ENCODE measurements at places on chromosomes 5 and 9.

GRCh38 chr9:101119206-101119819, 90.8 kb downstream of the PLPPR1 start:
- DNase-seq: peak; percentile 78

- no peak for DNase-seq
Observed at GRCh38 chr5:69498384-69498783, 5.8 kb downstream of the OCLN start.

GRCh38 chr5:94081088-94081487, 339.7 kb upstream of the POU5F2 start:
- DNase-seq: no peak

- DNase-seq: no peak
Observed at GRCh38 chr5:38448568-38449350, 107.7 kb downstream of the LIFR start.

DNA sequence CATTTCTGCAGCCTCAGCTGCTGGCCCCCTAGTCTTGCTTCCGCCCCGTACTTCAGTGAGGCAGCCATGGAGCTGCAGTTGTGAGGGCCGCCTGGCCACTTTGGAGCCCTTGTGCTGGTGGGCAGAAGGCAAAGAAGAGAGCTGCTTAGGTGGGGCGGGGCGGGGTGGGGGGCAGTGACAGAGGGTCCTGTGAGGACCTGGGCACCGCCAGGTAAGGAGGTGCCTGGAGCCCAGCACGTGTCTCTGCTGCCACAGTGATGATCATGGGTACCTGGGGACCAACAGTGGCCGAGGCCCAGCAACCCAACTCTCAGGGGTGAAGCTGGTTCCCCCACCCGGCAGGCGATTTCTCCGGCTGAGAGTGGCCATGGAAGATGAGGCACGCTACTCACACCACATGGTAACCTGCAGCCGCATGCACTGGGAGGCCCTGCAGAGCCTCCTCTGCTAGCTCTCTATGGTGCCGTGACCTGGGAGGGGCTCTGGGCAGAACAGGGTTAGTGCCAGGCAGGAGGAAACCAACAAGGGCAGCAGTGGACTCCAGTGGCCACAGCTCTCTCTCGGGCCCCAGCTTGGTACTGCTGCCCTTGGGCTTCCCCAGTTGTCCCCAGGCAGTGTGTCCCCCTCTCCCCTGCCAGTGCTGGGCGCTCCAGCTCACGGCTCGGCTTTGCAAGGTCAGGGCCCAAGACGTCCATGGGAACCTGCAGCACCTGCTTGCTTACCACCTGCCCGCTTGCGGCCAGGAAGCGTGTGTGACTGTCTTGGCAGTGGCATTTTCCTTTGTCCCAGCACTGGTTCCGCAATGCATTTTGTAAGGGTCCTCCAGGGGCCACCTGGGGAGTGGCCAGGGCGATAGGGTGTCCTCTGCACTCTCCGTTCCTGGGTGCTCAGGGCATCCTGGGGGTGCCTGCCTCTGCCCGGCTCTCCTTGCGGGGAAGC, 24.0 kb downstream of the NDUFS6 start:
- DNase-seq: no peak

GRCh38 chr9:97930972-97931371, 7.0 kb downstream of the HEMGN start:
- DNase-seq: no peak

DNA sequence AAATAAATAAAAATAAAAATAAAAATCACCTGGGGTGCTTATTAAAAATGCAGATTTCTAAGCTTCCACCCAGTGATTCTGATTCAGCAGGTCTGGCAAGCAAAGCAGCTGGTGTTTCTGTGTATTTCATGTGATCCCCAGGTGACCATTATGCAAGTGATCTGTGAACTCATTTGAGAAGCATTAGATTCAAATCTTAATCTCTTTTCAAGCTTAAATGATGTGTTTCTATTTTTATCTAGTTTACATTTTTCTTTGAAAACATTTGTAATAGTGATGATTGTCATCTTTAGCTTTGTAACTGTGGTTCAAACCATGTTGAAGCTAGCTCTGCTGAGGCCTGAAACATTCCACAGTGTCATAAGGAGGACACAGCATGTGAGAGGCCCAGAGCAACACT, 804.8 kb upstream of the ZNF608 start:
- no peak for DNase-seq

DNA sequence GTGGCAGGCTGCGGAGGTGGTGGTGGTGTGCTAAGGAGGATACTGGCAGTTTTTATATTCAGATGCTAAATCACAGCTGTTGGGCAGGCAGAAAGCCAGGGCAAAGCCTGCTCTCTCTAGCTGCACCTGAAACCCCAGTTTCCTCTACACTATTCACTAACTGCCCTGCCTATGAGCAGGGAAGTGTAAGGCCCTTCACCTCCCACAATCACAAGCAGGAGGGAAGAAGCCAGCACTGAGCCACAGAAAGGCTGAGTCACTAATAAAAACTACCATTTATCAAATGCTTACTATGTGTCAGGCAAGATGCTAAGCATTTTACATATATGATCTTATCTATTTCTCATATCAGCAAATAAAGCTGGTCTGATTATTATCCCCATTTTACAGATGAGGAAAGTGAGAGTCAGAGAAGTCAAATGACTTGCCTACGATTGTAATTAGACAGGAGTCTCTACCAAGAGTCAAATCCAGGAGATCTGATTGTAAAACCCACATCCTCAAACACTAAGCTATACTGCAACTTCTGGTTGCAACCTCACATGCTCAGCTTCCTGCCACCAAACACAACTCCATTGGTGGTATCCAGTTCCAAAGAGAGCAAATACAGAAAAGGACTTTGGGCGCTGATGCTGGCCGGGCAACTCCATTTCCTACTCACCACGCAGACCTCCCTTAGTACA, 17.7 kb upstream of the IL6ST start:
- DNase-seq: no peak

GRCh38 chr5:128870373-128870772, 94.9 kb upstream of the SLC27A6 start:
- DNase-seq: no peak

DNA sequence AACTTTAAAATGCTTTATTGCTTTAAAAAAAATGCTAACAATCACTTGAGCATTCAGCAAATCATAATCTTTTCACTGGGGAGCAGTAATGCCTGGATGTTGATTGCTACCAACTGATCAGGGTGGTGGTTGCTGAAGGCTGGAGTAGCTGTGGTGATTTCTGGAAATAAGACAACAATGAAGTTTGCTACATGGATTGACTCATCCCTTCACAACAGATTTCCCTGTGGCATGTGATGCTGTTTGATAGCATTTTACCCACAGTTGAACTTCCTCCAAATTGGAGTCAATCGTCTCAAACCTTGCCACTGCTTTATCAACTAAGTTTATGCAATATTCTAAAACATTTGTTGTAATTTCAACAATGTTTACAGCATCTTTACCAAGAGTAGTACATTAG, 83.3 kb downstream of the MLLT3 start:
- no peak for DNase-seq

DNA sequence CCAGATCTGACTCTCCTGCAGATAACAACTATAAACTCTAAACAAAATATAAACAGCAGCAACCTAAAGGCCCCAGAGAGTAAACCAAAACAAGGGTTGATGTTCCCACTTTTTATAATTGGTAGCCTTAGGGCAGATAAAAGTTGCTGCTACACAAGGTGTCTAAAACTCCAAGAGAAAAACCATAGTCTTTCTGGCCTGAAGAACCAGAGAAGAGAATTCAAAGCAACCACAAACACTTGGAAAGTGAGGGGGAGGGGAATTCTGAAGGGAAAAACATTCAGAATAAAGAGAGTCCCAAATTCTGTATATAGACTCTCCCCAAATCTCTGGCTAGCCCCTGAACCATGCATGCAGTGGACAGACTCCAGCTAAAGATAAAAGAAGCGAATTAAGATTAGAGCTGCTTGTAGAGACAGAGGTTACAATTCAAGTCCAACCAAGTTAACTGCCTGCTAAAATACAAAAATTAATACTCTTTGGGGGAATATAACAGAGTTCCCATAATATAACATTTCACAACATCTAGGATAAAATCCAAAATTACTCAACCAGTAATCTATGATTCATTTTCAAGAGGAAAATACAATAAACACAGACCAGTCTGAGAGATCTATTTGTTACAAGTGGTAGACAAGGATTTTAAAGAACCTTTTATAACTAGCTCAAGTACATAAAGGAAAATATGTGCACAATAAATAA, 37.5 kb upstream of the RGMB start:
- no peak for DNase-seq

- DNase-seq: no peak
Observed at GRCh38 chr5:91020065-91020800, 362.9 kb downstream of the ARRDC3 start.

GRCh38 chr5:126613941-126614592, 13.3 kb downstream of the PHAX start:
- no peak for DNase-seq

- no peak for DNase-seq
Observed at GRCh38 chr5:10685115-10685521, 75.9 kb downstream of the DAP start.

DNA sequence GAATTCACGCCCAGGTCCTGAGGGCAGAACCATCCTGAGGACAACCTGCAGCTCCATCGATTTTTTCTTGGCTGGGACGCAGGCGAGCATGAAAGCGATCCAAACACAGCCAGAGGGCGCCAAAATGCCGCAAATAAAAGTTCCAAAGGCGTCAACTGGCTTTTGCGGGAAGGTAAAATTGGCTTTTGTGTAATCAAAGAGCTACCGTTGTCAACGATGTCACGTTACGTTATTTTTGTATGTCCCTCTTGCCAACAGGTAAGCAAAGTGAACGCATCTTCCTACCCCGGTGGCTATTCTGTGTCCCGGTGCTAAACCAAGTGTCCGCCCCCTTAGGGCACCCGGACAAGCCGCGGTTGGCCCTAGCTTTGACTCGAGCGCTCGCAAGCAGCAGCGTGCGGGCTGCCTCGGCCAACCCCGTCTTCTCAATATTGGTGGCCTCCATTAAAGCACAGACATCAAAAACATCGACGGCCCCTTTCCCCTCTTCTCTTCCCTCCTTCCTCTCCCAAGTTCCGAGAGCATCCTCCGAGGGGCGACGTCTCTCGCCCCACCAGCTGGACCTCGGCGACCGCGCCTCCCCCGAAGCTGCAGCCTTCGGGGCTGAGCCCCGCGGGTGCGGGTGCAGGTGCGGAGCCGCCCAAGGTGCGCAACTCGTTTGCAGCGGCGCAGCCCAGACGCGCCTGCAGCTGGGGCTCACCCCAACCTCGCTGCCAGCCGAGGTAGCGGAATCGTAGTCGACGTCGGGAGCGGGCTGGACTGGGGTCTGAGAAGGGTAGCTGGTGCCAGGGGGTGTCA, 1.1 kb upstream of the BASP1 start:
- DNase-seq: peak; percentile 78

DNA sequence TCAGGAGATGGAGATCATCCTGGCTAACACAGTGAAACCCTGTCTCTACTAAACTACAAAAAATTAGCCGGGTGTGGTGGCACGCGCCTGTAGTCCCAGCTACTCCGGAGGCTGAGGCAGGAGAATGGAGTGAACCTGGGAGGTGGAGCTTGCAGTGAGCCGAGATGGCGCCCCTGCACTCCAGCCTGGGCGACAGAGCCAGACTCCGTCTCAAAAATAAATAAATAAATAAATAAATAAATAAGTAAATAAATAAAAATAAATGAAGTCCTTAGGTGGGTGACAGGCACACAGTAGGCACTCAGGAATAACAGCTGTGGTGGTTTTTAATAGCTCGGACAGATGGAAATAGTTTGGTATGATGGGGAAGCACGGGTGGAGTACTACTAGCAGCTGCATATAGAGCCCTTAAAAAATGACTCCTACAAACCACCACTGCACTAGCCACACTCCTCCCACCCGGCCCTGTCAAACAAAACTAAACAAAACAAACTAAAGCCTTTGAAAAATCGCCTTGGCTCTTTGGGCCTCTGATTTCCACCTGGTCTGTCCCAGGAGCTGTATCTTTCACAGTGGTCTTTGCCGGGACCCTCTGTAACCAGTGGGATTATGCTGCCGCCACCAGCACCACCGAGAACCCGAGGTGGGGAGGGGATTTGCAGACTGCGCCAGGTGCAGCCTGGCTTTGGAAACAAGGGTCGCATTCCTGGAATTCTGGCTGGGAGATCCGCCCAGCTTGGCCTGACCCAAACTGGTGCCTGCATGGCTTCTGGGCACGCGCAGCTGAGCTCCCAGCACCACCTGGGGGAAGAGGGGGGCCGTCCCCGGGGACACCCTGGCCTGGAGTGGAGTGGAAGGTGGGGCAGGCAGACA, 5.1 kb upstream of the WDR5 start:
- DNase-seq: peak; percentile 47
